ENCODE measurements at places on chromosomes 1 and 21.

- peak; percentile 82 for DNase-seq
Measured at GRCh38 chr1:211476200-211476849, 15.6 kb downstream of the RD3 start.

DNA sequence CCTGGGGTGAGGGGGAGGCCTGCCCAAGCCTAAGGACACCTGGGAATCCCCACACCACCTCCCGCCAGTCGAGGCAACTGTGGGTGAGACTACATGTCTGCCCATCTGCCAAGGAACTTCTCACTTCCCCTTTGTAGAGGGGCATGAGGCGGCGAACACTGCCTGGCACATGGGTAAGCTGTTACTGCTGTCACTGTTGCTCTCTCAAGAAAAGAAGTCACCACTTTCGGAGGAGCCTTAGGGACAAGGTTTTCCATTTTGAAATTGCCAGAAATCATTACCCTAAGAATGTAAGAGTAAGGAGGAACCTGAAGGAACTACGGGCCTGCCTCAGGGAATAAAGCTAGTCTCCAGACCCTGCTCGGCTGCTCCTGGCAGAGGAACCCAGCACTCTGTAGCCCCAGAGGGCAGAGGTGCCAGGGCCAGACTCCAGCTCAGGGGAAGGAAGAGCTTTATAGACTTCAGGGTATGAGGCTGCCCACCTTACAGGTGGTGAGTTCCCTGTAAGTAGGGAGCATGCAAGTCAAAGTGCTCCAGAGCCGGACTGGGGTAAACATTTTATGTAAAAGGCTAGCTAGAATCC lies 23.3 kb downstream of the SLC2A1 start:
- DNase-seq: peak; percentile 2

DNA sequence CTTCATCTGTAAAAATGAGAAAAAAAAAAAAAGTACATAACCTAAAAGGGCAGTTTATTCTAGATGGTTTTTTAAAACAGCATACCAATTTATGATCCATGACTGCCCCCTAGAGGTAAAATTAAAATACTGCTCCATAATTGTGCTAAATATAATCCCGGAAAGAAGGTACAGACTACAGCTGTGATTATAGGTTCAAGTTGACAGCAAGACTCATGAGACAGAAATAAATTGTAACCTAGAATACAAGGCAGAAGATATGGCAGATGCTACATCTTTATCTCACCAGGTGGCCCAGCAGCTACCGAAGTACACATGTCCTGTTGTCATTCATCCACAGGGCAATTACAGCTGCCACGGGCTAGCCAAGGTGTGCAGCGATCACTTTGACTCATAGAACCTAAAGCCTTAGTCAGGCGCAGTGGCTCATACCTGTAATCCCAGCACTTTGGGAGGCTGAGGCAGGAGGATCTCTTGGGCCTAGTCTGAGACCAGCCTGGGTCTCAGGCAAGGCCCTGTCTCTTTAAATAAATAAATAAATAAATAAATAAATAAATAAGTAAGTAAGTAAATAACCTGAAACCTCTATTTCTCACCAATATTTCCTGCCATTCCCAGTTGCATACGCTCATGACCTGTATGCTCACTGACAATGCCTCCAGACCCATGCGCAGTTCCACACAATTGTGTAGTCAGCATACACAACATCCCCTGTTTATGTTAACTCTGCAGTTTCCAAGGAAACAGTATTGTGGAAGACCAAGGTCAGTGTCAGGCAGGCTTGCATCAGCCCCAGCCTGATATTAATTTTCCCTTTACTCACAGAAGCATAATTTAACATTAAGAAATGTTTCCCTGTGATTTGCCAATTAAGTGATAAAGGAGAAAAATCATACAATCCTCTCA lies 18.3 kb upstream of the PPIE start:
- DNase-seq: no peak

- DNase-seq: no peak
Measured at GRCh38 chr1:165371588-165372225, 15.2 kb upstream of the LMX1A start.

GRCh38 chr1:12717301-12717838 lies 1.5 kb downstream of the AADACL3 start:
- no peak for DNase-seq

GRCh38 chr1:55575571-55576279 lies 360.6 kb upstream of the USP24 start:
- DNase-seq: no peak

GRCh38 chr1:25872713-25873112 lies 2.8 kb downstream of the PAQR7 start:
- DNase-seq: no peak

DNA sequence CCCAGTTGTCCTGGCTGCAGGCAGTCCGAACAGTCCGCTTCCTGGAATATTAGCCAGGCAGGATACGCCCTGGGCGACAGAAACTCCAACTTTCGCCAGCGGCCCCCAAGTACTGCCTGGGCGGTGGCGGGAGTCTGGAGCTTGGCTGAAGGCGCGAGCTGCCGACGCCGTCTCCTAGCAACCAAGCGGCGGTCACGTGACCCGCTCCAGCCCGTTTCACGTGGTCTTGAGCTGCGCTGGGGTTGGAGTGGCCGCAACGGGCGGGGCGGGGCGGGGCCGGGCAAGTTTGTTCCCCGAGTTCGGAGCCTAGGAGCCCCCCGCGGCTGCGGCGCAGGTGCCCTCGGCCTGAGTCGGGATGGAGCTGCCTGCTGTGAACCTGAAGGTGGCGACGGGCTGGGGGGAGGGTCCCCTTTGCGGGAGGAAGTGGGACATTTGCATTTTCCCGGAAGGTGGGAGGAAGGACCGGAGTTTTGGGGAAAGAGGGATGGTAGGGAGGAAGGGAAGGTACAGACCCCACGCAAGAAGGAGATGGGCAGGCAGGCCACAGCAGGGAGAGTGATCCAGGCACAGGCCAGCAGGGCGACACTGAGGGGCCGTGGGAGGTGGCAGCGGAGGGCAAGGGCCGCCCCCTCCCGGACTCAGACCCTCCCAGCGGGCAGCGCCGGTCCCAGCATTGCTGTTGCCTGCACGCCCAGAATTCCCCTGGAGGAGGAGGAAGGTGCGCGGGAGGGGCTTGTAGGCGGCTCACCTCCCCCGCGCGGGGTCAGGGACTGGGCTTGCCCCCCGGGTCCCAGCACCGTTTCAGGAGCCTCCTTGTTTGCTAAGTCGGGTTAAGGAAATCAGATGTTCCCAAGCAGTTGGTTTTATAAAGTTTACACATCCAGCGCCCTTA lies at the start of gene AGTRAP:
AGTRAP (plus strand) TSS at position 283 of the 892 bp plus-strand sequence; CDS start at position 356, 73 bp downstream.
- DNase-seq: peak; percentile 79

DNA sequence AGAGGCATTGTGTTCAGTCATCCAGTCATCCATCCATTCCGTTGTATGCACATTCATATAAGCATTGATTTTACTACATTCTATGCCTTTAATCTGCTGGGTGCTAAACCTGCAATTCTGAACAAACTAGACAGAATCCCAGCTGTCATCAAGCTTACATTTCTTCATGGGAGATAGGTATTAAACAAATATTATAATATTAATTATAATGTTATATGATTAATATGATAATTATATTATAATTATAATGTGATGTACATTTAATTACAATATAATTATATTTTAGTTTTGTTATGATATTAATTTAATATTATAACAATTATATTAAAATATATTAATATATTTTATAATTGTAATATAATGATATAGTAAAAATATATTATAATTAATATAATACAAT lies 112.4 kb downstream of the BRINP3 start:
- no peak for DNase-seq
